ENCODE measurements at places on chromosomes 2 and 18.

- DNase-seq = no peak
These were observed 50.6 kb downstream of the C2orf76 start for GRCh38 chr2:119316066-119316465.

DNA sequence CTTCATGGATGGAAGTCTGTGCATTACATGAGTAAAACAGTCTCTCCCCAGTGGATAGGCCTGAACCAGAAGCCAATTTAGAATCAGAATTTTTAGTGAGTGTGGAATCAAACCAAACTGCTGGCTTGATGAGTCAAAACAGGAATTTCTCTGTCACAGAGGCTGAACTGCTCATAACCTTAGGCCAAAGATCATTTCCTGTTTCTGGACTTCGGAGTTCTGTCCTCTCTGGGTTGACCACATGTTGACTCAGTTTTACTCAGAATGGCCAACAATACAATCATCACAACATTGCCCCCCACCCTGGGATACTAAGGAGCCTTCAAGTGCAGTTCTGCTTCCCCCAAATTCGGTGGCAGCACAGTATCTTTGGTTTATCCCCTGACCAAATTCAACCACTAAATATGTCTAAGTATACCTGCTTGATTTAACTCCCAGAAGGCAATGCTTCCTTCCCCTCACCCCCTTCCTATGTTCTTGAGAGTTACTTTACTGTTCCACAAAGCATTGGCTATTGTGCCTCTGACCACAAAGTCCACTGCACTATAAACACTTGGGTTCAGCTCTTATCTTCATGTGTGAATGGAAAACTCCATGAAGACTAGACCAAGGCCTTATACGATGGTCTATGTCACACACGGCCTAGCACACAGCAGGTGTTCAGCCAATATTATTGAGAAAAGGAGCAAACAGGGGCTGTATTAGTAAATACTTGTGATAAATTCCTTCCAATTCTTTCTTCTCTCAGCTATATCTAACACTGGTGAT, 67.8 kb downstream of the NXPH2 start:
- DNase-seq = no peak

DNA sequence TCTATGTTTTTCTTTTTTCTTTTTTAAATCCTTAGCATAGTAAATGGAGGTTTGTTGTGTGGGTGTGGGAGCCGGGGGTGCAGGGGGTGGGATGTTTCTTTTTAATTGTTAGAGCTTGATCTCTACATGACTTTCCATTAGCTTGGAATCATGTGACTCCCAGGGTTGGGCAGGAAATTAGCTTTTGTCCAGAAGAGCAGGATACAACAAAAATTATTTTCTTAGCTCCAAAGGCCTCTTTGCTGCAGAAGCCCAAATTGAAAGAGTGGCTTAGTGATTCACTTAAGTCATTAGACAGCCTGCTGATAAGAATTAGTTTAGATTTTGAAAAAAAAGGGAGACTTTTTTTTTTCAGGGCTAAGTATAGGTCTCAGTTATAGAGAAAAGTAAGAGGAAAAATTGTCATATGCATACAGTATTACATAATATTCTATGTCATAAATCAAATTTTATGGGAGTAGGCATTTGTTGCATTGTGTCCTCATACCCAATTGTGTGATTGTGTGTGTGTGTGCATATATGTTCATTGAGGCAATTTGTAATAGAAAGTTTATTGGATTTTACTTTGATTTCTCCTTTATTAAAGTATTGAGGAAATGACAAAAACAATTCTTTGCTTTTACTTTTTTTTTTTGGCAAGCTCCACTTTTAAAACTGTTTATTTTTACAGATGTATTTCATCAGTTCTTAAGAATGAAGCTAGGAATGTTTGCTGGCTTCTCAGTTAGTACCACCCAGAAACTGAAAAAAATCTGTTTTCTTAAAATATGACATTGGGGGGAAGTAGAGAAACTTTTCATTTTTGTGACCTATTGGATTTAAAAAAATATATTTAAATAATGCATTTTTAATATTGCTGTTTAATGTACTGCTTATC, 47.4 kb downstream of the TSPYL6 start:
- no peak for DNase-seq

DNA sequence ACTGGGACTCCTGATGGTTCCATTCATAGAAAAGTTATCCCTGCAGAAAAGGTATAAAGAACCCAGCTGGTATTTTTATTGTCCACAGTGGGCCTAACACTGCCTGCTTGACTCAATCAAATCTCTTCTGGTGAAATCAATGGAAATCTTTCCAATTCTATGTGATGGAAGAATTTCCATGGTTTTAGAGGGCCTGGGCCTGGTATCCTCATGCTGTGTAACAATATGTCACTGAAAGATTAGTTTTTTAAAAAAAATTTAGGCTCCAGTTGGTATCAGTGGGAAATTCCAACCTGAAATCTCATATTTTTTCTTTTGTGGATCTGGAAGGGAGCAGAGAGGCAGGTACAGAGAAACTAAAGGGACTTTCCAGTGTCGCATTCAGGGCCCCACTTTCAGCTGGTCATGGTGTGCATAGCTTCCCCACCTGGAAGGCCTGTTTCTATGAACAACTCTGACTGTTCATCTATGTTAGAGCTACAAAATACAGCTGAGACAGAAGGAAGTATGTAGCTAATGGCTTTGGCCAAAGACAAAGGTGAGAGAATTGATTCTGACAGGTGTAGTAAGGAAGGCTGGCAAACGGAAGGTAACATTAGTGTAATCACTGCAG, 20.9 kb downstream of the NEB start:
- DNase-seq = no peak

- no peak for DNase-seq
These were observed 29.6 kb downstream of the SLC25A12 start for GRCh38 chr2:171864357-171864985.

- DNase-seq = no peak
These were observed 87.2 kb upstream of the POU3F3 start for GRCh38 chr2:104766683-104767082.

- no peak for DNase-seq
These were observed 99.8 kb downstream of the ALK start for GRCh38 chr2:29821591-29821990.

GRCh38 chr2:136128366-136128765, 10.4 kb upstream of the CXCR4 start:
- no peak for DNase-seq

Measured in activated CD8-positive, alpha-beta memory T cell treated with anti-CD3 and anti-CD28 coated beads for 24 hours (primary cell).